ENCODE measurements at places on chromosomes 1 and 21.

DNA sequence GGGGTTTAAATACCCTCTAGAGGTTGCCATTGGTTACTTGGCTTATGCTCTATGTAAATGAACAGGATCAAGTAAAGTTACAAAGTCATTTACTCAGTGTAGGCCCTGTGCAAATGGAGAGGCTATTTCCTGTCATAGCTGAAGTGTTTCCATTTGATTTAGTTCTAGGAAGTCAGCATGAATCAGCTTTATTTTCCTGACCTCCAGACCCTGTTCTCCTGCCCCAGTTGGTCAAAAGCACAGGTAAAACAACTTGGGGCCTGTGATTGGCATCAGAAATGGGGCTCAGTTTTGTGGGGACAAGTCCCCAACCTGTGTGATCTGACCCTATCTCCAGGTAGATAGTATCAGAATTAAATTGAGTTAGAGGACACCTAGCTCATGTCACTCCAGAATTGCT, 239.9 kb downstream of the HHAT start:
- no peak for DNase-seq

DNA sequence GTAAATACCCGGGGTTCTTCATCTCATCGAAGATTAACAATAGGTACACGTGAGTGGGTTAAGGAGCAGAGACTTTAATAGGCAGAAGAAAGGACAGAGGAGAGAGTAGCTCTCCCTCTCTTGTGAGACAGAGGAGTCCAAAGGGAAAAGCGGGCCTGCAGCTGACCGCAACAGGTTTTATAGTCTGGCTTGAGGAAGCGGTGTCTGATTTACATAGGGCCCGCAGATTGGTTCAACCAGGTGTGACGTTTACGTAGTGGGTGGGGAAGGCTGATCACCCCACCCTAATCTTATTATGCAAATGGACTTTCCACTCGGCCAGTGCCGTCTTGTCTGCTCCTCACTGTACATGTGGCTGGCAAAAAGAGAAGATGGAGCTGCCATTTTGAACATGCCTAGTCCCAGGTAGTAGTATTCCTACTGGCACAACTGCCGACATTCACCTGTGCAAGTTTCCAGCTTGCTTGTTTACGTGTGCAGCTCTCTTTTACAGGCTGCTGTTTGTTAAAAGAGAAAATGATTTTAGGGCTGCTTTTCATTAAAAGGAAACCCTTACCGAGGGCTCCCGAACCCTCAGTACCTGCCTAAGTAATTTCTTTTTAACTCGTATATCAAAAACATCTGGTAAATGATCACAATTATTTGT, 10.6 kb downstream of the CDC14A start:
- DNase-seq: peak; percentile 13

- peak; percentile 88 for DNase-seq
Observed at GRCh38 chr1:17239420-17239819, 9.5 kb upstream of the PADI3 start.

GRCh38 chr1:197798492-197798891, 23.2 kb upstream of the DENND1B start:
- no peak for DNase-seq

DNA sequence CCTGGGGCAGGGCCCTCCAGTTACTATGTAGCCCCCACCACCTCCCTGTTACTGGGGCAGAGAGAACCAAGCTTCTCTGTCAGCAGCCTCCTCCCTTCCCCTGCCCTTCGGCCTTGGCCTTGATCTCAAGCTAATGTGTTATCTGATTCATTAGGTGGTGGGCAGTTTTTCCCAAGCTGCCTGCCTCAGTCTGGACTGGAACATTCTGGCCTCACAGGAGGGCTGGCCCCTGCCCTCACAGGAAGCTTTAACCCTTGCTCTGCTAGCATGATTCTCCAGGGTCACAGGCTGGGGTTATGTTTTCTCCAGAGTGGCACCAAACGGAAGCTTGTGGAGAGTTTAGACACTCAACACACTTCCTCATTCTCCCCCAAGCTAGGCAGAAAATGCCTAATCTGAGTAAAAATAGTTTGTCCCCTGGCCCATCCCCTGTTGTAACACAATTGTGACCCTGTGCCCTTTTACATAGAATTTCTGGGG, 37.2 kb upstream of the SLC6A9 start:
- no peak for DNase-seq

- peak; percentile 94 for DNase-seq
Observed at GRCh38 chr1:16967095-16967575, 13.3 kb downstream of the MFAP2 start.

GRCh38 chr1:64601207-64601606, 131.3 kb downstream of the CACHD1 start:
- DNase-seq: peak; percentile 51

- DNase-seq: no peak
Observed at GRCh38 chr21:14620152-14620551, 74.0 kb upstream of the SAMSN1 start.

- no peak for DNase-seq
Observed at GRCh38 chr1:176101951-176102642, 105.0 kb downstream of the COP1 start.

GRCh38 chr21:31135531-31136184, 97.4 kb upstream of the KRTAP19-8 start:
- DNase-seq: no peak

GRCh38 chr1:112722601-112723510, 7.7 kb upstream of the PPM1J start:
- peak; percentile 65 for DNase-seq

- DNase-seq: no peak
Observed at GRCh38 chr1:47664356-47664755, 226.5 kb downstream of the FOXD2 start.

DNA sequence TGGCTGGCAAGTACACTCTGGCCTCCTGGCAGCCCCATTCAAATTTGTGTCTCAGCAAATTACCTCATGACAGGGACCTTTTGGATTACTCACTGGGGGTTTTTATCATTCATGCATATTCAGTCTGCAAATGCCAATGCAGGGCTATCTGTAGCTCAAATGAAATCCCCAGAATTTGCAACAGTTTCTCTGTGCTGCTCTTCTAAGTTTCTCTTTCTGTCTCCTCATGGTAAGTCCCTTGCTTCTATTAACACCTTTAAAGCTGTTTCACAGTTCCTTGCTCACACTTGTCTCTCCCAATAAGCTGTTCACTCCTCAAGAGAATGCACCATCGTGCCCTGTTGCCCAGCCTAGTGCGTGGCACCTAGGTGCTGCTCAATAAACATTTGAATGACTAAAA, 3.3 kb upstream of the FAM78B start:
- no peak for DNase-seq

GRCh38 chr21:46503922-46504550, 45.3 kb downstream of the DIP2A start:
- no peak for DNase-seq

GRCh38 chr1:211009944-211010343, 124.0 kb downstream of the KCNH1 start:
- no peak for DNase-seq

GRCh38 chr1:109514846-109515245, 5.3 kb upstream of the AMIGO1 start:
- no peak for DNase-seq

DNA sequence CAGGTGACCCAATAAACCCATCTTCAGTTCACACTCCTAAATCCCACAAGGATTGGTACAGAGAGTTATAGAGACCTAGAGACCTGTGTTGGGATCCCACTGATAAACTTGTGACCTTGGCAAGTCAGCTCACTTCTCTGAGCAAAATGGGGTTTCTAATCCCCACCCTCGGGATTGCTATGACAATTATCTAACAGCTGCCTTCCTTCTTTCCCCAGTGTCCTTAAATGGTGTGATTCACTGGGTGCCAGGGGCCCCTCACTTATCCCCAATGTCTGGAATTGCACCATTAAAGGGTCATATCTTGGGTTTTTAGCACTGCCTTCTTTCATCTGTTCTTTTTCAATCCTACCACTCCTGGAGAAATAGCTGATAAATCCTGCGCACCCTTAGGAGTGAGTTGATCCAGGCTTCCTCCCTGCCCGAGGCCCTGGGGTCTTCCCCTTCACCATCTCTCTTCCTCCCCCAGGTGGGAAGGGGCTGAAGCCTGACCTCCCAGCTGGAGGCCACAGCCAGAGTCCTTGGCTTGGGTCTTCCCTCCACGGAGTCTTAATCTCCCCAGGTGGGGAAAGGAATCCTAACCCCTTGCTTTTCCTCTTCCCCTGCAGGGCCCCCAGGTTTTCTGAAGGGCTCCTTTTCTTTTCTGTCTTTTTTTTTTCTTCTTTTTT, 39.7 kb downstream of the LACTBL1 start:
- DNase-seq: no peak

GRCh38 chr1:121444096-121444495, 259.3 kb downstream of the SRGAP2C start:
- DNase-seq: no peak

GRCh38 chr1:157000686-157001085, 44.9 kb downstream of the ARHGEF11 start:
- no peak for DNase-seq

DNA sequence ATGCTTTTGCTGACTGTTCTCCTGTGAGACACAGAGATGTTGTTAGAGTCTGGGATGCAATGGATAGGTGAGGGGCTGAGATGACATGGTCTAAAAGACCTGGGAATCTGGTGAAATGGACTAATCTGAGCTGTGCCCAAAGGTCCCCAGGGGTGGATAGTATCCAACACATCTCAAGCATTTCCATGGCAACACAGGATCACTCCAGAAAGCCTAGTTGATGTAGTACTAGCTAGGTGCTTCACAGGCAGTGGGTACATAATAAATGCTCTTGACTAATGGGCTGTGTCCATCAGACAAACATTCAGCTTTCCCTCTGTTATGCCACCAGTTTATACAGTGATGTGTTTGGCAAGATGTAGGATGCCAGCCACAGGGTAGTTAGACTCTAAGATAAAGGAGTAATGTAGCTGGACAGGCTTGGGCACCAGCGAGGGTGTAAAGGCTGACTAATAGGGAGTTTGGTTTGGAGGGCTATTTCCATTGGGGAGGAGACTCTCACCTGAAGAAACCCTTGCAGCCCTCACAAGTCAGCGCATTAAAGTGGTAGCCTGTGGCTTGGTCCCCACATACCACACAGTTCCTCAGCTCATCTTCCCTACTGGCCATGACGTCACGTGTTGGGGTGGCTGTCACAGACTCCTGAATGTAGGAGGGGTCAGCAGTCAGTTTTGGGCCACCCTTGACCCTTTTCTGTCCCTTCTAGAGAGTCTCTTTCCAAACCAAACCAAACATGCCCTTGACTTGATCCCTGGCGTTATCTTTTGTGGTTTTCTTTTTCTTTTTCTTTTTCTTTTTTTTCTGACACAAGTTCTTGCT, 1.8 kb downstream of the NR1I3 start:
- no peak for DNase-seq

DNA sequence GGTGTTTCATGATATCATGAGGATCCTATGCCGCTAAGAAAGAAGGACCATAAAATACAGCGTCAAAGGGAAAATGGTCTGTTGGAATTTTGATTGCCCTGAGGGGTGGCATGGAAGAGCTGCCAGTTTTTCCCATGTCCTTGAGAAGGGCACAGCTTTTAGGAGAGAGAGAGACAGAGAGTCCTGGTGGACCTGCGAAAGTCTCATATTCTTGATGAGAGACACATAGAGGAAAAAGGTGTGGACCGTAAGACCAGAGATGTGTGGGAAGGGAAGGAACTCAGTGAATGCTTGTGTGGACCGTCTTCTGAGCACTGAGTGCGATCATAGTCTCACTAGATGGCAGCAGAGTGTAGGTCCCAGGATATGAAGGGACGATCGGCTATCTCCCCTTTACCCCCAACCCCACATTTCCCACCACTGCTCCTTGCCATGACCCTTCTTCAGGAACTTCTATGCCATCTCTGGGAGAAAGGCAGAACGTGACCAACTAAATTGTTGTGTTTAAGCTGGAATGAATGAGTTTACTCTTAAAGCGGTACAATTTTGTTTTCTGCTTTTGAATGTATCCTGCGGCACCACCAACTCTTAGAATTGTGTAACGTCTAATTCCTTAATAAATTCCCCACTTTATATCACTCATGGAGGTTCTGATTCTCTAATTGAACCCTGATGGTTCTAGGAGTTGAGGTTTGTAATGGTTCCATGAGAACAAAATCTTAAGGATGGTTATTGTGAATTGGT, 117.7 kb downstream of the CTH start:
- peak; percentile 61 for DNase-seq

- peak; percentile 2 for DNase-seq
Observed at GRCh38 chr1:241308471-241308870, 48.5 kb downstream of the RGS7 start.

DNA sequence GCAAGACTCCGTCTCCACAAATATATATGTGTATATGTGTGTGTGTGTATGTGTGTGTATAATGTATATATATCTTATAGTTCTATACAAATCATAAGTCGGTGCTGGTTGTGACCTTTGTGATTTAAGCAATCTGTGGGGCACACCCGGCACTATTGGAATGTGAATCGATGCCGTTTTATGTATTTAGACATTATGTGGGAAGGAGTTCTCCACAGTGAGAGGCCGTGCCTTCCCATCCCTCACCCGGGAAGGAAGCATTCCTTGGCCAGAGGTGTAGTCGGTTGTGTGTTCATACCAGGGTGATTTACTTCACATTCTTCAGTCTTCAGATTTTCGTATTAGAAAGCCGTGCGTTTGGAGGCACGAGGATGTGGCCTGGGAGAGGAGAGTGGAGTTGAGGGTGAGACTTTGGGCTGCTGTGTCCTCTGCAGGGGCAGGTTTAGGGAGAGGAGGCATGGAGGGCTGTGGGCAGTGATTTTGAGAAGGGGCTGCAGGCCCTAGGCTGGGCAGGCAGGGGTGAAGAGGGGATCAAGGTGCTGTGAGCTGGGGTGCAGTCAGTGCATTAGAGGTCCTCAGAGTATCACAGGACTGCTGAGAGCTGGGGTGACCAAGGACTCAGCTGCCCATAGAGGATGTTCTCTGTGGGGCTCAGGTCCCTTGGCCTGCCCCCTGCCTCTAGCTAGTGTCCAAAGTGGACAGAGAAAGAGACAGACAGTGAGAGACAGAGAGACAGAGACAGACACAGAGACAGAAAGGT, 57.7 kb downstream of the TRIM11 start:
- DNase-seq: no peak

DNA sequence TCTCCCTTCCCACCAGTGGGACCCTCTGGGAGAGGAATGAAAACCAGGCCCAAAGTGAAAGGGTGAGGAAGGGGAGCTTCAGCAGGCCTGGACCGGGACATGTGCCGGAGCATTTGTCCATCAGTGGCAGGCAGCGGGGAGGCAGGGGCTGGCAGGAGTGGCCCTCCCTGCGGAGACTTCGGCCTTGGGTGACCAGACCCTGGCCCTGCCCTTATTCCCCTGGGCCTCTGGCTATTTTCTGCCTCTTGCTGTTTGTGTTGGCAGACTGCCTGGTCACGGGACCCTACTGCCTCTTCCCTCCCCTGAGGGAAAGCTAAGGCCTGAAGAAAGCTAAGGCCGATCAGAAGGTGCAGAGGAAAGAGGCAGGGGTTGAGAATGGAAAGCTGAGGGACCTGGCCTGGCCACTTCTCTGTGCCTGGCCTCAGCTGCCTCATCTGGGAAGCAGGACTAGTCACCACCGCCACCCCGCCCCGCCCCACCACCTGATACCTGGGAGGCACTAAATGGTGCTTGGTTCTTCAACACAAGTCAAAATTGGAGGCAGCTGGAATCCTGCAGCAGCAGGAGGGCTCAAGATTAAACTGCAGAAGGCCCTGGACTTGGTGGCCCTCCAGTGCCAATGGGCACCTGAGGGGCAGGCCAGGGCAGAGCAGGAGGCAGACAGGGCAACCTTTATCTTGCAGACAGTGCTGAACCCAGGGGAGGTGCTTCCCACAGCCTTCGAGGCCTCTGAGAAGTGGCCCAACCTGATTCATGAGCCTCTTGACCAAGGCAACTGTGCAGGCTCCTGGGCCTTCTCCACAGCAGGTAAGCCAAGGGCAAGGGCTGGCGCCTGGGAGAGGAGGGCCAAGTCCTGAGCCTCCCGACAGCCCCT, 7.9 kb downstream of the TINAGL1 start:
- peak; percentile 64 for DNase-seq
